ENCODE measurements at places on chromosomes 11 and 22.

DNA sequence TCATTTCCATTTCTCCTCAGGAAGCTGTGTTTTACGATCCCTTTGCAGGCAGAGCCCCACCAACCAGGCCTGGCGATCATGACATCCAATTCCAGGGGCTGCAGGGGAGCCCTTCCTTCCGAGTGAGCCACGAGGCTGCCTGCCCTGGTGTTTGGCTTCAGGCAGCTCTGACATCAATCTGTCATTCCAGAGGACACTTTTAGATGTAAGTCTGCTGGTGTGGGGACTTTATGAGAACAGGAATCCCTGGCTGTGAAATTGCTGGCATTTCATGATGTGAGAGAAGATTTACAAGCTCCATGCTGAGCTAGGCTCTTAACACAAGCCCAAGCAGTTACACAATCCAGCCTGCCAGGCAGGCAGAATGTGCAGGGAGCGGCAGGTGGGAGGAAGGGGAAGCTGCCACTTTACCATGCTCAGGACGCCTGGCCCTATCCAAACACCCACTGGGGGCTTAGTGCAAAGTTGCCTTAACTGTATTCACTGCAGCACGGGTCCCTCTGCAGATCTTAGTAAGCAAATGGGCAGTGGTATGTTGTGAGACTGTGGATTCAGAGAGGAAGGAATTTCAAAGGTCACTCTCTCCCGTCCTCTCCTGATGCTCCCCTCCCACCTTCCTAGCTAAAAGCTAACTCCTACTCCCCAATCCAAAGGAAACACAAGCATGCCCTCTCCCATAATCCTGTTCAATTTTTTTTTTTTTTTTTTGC lies 43.4 kb upstream of the MICAL2 start:
- DNase-seq = no peak

- DNase-seq = no peak
Observed at GRCh38 chr22:47046411-47047065, 284.1 kb downstream of the TBC1D22A start.

DNA sequence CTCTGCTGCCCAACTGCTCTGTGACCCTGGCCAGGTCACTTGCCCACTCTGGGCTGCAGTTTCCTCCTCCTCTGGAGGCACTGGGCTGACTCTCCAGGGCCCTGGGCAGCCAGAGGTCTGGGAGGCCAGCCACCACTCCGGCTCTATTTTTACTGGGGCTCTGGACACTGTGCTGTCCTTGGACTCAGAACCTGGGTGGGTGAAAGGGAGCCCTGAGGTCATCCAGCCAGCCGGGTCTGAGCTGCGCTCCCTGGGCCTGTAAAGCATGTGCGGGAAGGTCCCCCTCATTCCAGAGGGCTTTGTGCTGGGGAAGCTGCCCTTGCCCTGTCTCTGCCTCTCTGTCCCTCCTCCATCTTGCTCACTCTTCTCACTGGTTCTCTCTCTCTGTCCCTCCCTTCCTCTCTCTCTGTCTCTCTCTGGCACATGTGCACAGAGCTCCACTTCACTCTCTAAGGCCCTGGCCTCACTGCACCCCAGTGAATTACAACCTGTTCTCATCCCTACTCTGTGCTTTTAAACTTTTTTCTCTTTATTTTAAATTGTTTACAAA lies 24.6 kb downstream of the MB start:
- DNase-seq = no peak

DNA sequence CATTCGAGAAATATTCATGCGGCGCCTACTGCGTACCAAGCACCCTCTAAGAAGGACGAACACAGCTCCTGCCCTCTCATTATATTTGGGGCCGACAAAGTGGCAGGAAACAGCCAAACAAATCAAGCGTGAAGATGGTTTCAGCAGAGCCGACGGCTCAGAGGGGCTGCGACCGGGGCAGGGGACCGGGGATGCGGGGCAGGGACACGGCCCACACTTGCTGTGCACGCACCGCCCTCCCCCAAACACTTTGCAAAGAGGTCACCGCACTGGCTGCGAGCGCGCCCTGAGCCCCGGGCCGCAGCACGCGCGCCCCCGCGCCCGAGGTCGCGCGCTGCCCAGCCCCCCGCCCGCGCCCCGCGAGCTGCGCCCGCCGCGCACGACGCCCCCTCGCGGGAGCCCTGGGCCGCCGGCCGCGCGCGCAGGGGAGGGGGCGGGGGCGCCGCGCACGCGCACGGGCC lies 255 bp upstream of the SYNGR1 start:
- peak; percentile 35 for DNase-seq

DNA sequence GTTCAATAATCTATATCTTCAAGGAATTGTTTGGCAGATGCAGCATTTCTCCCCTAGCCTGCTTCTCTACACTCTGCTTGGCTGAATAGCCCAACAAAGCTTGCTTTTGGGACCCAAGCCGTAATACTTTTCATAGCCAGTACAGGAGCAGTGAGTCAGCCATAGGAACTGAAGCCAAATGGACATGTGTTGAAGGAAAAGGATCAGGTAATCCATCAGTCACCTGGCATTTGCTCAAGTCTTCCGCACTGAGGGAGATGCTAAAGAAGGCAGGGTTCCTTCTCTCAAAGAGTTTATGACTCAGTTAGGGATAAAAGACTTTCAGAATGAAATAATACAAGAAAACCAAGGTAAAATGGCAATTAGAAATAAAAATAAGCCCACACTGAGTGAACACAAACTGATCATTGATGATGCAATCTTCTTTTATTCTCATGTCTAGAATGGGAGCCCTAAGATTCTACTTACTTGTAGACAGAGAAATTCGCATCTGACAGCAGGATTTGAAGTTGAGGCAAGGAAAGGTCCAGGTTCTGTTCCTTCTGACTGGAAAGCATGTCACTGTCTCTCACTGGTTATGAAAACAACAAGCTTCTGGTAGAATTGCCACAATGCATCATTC lies 13.2 kb downstream of the C11orf87 start:
- no peak for DNase-seq

DNA sequence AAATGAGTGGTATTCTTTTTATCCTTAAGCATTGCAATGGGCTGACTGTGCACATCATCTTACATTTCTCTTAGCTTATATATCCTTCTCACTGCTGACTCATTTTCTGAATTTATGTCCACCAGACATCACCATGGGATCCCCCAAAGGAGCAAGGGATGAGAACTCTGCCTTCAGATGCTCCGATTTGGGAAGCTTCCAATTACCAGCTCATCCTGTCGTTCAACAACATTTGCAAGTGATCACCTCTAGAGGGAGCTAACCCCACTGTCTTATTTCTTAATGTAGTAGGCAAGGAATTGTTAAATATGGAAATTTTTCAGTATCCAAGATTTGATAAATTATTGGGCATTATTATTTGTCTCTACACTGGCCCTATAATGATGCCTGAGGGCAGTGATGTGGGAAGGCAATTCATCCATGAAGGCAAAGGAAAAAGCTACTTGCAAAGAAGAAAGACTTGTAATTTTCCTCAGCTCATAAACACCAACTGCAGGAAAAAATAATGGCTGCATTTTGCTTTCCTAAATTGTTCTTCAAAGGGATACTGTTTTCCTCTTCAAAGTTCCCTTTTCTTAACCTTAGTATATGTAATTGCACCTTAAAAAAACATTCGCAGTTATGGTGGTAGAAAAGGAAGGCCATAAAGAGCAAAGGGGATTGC lies 102.4 kb upstream of the FSHB start:
- DNase-seq = peak; percentile 27

GRCh38 chr11:107741044-107741823 lies 29.4 kb upstream of the SLN start:
- DNase-seq = no peak

DNA sequence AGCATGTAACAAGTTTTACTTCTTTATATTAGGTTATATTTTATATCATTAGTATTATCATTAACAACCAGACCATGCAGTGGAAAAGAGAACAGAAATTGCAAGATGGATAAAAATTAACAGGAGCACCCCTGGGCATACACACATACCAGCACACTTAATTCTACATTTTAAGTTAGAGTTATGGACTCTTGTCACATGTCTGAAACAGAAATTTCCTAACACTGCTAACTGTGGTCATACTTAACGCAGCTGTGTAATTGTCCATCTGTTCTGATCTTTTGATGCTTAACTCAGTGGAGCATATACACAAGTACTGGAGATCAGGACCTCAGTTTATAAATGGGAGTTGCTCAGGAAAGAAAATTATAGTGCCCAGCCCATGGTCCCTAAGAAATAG lies 358 bp downstream of the OR52H1 start:
- no peak for DNase-seq

DNA sequence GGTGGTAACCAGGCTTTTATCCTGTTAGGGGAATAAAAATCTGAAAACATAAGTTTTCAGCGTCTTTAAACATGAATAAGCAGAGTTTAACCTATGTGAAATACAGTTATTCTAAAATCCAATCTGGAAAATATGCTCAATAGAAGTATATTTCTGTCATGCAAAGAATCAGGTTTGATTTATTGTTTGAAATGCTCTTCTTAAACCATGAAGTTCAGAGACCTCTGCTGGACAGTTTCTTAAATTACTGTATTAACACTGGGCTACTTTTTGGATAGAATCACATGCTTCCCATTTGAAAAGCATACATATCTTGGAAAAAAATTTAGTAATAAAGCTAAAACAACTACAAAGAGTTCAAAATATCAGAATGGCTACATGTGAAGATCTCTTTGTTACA lies 25.4 kb downstream of the APIP start:
- peak; percentile 51 for DNase-seq

- no peak for DNase-seq
Observed at GRCh38 chr22:48396091-48396784, 1431.4 kb downstream of the BRD1 start.

- no peak for DNase-seq
Observed at GRCh38 chr11:118207079-118207478, 17.7 kb downstream of the JAML start.

DNA sequence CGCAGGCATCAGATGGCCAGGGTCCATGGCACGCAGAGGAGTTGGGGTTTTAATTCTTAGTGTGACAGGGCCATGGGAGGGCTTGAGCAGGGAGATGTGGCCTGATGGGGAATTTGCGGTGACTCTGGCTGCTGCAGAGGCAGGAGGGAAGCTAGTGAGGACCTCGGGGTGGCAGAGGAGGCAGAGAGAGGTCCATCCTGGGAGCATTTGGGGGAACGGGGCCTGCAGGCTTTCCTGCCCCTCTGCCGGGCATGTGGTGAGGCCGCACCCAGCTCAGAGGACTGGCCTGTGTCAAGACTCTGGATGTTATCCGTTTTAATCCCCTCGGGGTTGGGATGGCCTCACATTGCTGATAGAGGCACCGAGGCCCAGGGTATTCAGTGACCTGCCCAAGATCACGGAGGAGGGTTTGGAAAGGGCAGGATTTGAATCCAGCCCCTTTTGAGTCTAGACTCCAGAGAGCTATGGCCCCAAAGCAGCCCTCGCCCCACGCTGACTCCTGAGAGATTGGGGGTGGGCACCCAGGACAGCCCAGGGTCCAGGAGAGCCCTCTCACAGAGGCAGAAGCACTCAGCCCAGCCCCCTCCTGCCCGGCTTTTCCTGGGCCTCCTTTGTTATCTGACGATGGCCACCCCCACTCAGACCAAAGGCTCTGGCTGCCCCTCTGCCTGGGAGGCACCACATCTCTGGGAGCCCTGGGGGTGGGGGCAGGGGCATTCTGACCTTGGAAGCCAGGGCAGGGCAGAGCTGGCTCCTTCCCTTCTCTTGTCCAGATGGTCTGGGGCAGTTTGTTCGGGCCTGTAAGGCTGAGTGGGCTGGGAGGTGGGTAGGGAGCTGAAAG lies 13.9 kb downstream of the MGAT3 start:
- DNase-seq = no peak

DNA sequence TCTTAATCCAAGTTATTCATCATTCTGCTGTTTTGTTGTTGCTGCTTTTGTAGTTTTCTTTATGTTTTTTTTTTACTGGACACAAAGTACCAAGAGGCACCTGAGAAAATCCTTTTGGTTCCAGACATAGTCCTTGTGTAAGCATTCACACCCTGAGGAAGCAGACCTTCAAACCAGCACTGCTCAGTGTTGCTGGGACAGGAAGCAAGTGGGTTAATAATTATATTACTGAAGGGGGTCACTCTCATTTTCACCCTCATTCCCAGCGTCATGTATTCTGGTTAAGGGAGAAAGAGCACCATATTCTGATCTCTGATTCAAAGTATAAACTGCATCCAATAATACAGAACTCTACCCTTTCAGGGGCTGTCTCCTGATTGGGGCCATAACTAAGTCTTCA lies 5.9 kb upstream of the ALKBH3 start:
- DNase-seq = no peak

Data from NCI-H1105 treated with DMSO at 0.1 percent for 48 hours (cell line).